ENCODE measurements at places on chromosomes 12 and 14.
A peak's percentile ranks its signal among the peaks of the same experiment; 100 is the strongest.

- no peak for DNase-seq
These were observed 3.7 kb downstream of the PIANP start for GRCh38 chr12:6696690-6697583.

DNA sequence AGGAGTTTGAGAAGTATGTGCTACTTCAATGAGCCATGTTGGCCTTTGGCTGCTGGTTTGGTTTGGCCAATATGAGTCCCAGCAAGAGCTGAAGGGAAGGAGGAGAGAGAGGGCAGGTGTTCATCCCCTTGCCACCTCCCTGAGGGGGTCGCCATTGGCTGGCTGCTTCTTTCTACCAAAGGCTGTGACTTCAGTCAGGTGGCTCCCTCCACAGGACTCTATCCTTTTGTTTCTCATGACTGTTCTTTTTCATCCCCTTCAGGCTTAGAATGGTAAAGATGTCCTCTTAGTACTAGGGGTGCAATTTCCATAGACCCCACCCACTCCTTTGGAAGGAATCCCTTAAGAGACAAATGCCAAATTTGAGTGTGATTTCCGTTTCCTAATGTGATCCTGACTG lies 31.2 kb upstream of the OTOGL start:
- no peak for DNase-seq

- DNase-seq = no peak
These were observed 32.9 kb downstream of the RIN3 start for GRCh38 chr14:92546347-92547053.

GRCh38 chr14:80996049-80996901 lies 40.9 kb downstream of the TSHR start:
- peak; percentile 33 for DNase-seq

DNA sequence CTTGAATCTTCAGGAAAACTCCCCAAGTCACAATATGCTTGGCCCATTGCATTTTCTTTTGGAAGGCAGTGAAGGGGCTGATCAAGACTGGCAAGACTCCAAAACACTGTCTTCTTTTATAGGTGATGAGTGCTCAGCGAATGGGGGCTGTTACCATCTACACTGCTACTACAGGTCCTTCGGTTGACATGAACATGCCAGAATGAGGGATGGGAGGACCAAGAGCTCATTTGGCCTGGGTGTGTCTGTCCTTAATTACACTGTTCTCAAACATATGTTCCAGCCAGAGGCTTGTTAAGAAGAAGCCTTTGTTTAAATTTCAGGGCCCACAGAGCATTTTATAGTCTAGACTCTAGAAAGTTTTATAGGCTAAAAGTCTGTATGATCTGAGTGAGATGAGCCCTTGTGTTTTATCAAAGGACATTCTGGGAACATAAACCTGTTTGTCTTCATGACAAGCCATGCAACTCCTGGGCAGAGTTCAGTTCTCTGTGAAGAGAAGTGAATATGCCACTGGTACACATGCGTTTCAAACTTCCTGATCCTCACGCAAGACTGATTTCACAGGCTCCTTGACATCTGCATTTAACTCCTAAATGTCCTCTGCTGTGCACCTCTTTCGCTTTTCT lies 4.7 kb upstream of the FAM234B start:
- DNase-seq = no peak

- DNase-seq = no peak
These were observed 16.8 kb downstream of the HIF1A start for GRCh38 chr14:61712137-61712536.

- DNase-seq = peak; percentile 7
These were observed 58.1 kb upstream of the CCND2 start for GRCh38 chr12:4215229-4216186.

DNA sequence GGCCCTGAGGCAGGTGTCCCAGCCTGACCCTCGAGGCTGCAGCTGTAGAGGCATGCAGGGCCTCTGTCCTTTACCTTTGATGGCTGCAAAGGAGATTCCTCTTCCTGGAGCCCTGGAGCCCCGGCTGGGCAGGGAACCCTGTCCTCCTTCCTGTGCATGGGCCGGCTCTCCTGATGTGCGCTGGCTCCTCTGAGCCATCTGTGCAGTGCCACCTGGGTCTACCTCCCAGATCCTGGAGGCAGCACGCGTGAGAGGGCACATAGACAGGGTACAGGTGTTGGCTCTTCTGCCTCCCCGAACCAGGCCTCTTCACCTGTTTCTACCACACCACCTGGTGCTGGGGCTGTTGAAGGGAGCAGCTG lies 115.1 kb downstream of the BEGAIN start:
- DNase-seq = no peak

GRCh38 chr14:60756847-60757246 lies 22.3 kb downstream of the MNAT1 start:
- no peak for DNase-seq

DNA sequence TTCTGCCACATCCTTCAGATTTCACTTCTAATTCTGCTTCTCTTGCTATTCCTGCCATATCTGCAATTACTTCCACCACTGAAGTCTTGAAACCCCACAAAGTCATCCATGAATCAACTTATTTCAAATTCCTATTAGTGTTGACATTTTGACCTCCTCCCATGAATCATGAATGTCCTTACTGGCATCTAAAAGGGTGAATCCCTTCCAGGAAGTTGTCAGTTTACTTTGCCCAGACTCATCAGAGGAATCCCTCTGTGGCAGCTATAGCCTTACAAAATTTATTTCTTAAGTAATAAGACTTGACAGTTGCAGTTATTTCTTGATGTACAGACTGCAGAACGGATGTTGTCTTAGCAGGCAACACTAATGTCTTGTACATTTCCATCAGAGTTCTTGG lies 162.9 kb downstream of the PCNX1 start:
- no peak for DNase-seq

GRCh38 chr12:56634242-56634836 lies 4.2 kb upstream of the BAZ2A start:
- DNase-seq = no peak

- no peak for DNase-seq
These were observed 135.4 kb upstream of the KITLG start for GRCh38 chr12:88715673-88716072.

- DNase-seq = no peak
These were observed 7.8 kb downstream of the LRTM2 start for GRCh38 chr12:1827826-1828805.

- DNase-seq = no peak
These were observed 367.8 kb upstream of the CLEC14A start for GRCh38 chr14:38623661-38624060.

DNA sequence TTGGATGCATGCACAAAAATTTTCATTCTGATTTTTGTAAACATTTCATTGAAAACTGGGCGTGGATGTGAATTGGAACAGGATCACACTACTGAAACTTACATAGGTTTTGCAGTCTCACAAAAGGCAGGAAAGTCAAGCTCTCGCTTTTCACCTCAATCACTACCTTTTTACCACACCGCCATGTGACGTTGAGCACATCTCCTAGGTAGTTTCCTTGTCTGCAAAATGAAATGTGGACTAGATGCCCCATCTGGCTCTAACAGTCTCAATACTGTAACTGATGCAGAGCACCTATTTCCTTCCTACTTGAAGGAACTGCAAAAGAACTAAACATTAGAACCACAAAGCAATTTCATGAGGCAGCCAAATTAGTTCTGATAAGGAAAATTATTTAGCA lies 4.4 kb upstream of the YY1 start:
- DNase-seq = peak; percentile 44

DNA sequence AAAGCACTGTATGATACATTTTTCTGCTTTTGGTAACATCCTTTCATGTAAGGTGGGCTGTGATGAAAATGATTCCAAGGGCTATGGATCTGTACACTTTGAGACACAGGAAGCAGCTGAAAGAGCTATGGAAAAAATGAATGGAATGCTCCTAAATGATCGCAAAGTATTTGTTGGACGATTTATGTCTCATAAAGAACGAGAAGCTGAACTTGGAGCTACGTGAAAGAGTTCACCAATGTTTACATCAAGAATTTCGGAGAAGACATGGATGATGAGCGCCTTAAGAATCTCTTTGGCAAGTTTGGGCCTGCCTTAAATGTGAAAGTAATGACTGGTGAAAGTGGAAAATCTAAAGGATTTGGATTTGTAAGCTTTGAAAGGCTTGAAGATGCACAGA lies 22.1 kb upstream of the SRGAP1 start:
- DNase-seq = no peak

GRCh38 chr12:60100852-60101251 lies 505.0 kb downstream of the SLC16A7 start:
- no peak for DNase-seq

DNA sequence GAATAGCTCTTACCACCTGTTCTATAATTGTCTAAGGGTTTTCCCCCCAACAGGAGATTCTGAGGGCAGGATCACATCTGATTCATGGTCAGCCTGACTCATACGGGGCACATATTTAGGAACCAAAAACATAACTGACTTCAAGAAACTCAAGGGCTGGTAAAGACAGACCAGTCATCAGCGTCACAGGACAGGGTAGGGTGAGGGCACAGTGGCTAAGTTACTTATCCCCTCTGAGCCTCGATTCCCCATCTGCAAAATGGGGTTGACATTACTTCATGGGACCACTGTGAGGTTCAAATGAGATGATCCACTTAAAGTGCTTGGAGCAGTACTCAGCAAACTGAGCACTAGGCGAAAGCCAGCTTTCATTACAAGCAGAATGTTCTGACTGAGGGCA lies 606 bp downstream of the CINP start:
- DNase-seq = no peak

DNA sequence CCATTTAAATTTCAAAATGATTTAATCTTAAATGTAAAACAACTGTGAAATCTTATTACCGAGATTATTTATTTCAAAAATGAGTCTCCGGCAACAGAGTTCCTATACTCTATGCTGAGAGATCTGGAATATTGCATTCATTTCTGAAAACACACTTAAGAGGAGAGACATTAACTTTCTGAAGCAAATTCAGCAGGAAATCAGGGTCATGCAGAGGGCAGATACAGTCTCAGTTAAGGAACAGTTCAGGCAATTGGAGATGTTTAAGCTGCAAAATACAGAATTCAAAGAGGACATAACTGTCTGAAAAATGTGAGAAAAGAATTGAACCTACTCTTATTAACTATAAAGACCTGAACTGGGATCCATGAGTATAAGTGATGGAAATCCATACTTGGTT lies 320.7 kb downstream of the PAWR start:
- DNase-seq = no peak

DNA sequence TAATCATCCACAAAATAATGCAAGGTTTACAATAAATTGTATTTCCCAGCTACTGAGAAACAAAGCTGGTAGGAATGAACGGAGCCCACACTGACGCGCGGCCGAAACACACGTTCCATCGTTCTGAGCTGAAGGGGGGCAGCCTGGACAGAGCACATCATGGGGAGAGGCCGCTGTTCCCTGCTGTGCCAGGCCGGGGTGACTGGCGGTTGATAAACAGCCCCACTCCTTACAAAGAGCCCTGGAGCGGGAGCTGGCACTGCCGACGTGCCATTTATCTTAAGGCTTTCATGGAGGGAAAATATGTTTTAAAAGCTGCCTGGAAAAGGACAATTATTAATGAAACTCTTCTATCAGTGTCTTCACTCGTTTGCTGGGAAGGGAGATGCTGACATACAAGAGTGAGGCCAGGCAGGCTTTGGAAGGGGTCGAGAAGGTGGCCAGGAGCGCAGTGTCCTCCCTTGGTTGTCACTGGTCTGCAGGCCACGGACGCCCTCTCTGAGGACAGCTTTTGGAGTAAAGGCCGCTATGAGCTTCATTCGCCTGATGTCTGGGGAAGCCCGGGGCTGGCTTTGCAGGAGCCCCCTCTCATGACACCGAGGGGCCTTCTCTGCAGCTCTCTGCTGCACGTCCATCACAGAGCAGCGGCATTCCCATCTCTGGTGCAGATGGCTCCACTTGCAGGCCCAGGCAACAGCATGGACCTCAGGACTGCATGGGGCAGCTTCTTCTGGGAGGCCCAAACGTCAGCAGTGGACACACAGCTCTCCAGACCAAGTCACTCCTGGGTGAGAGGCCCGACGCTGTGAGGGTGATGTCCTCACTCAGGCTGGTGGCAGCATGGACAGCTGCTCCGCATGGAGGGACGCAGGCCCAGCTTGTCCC lies 355.3 kb upstream of the SFSWAP start:
- DNase-seq = no peak

- no peak for DNase-seq
These were observed 174.5 kb downstream of the DACT1 start for GRCh38 chr14:58812050-58812910.

DNA sequence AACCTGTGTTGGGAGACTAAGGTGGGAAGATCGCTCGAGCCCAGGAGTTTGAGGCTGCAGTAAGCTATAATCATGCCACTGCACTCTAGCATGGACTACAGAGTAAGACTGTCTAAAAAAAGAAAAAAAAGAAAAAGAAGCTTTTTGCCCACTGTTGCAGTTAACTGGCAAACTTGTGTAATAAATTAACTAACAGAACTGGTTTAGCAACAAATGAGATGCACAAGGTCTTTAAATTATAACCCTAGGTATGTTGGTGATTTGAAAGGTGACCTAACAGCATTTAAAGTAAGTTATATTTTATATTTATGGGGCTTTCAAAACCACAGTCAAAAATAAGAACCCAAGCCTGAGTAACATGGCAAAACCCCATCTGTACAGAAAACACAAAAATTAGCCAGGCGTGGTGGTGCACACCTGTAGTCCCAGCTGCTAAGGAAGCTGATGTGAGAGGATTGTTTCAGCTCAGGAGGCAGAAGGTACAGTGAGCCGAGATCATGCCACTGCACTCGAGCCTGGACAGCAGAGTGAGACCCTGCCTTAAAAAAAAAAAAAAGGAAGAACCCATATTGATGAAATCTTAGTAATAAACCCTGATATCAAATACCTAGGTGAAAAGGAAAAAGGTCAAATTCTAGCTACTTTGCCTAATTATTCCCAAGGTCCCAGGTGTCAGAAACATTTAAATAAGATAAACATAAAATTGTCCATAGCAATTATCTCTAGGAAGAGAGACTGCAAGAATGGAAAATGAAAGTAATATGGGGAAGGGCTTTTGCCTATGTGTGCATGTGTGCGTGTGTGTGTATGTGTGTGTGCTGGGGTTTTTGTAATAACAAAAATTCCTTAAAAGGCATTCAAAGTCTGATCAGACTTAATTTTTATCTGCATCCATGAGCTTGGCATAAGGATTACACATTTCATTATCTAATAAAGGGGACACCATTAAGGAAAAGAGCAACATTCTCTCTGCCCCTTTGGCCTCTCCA lies 15.4 kb downstream of the SYNE2 start:
- no peak for DNase-seq

DNA sequence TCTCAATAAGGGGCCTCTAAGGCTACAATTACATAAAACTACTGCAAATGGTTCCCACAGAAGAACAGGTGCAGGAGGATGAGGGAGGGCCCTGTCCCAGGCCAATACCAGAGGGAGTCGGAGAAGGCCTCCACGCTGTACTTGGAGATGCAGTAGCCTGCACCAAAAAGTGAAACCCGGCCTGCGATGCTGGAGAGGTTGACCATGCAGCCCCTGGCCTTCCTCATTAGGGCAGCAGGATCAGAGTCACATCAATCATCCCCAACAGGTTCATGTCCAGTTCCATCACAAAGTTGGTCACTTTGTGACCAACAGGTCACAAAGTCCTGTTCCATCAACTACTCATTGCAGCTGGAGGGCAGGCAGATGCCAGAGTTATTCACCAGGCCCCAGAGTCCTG lies 23.0 kb downstream of the ZBTB39 start:
- DNase-seq = no peak

- DNase-seq = no peak
These were observed 100.4 kb downstream of the HMGA2 start for GRCh38 chr12:65924716-65925115.

GRCh38 chr12:42885677-42886076 lies 296.1 kb upstream of the PRICKLE1 start:
- no peak for DNase-seq

GRCh38 chr12:46771268-46771827 lies 54.4 kb downstream of the SLC38A4 start:
- DNase-seq = no peak

GRCh38 chr14:77199590-77199989 lies 18.0 kb downstream of the TMEM63C start:
- no peak for DNase-seq

Measured in stimulated activated naive CD4-positive, alpha-beta T cell (primary cell).